ENCODE measurements at places on chromosomes 5 and 9. TPM values are rescaled to one million over a fixed set of nuclear protein-coding genes. Genes with fewer than 3 reads are reported as not detected.

The CDK5RAP2 gene
- total RNA-seq, result 48.7 TPM

- no peaks in the 10 kb centered on the region for H3K36me3 ChIP-seq
- H3K27me3 ChIP-seq, result no peaks in the 10 kb centered on the region
- DNase-seq, result no peak
- no peak overlapping the region for H3K27ac ChIP-seq
Observed at GRCh38 chr5:170584003-170584402, 80.2 kb downstream of the KCNIP1 start.

The CTXN3 gene
- not detected for total RNA-seq

The TXNDC8 gene
- total RNA-seq, result not detected

DNA sequence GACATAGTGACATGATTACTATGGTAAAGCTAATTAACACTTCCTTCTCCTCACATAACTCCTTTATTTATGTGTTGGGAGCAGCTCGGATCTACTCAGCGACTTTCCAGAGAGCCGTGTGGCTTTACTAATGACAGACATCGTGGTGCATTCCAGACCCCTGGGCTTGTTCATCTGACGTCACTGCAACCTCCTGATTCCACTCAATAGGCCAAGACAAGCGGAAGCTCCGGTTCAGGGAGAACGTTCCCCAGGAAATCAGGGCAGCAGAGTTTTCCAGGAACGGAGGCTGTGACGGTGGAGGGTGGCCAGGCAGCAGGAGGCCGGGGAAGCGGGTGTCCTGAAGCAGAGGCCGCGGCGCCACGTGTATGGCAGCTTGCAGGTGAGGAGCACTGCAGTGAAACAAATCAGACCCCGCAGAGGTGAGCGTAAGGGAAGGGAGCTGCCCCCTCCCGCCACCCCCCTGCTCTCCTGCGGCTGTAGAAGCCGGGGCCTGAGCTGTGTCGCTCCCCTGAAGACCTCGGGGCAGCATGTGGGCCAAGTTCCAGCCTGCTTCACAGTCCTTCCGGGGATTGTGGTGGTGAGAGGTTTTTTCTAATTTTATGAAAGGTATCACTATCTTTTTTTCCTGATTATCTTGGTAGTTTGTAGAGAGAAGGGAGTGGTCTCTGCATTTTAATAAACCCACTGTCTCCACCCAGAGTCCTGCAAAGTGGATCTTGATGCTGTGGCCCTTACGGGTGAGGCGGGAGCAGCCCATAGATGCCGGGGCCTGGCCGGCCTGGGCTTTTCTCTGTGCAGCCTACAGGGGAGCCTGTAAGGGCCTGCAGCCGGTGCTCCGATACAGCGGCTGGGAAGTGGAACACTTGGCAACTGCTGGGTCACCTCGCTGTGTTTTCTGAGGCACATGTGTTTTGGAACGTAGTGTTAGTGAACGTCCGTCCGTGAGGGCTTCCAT, 220.4 kb upstream of the IRX4 start:
- no peak overlapping the region for H3K27ac ChIP-seq
- H3K36me3 ChIP-seq, result no peaks in the 10 kb centered on the region
- H3K27me3 ChIP-seq, result no peaks in the 10 kb centered on the region
- no peak overlapping the region for H3K4me3 ChIP-seq

- peak overlapping the region; percentile 93 for H3K27ac ChIP-seq
- no peaks in the 10 kb centered on the region for H3K4me1 ChIP-seq
- H3K36me3 ChIP-seq, result no peaks in the 10 kb centered on the region
- DNase-seq, result peak; percentile 93
- no peaks in the 10 kb centered on the region for H3K27me3 ChIP-seq
- H3K4me3 ChIP-seq, result peak overlapping the region; percentile 33
Observed at GRCh38 chr9:35906923-35907699, 1.1 kb downstream of the HRCT1 start.

DNA sequence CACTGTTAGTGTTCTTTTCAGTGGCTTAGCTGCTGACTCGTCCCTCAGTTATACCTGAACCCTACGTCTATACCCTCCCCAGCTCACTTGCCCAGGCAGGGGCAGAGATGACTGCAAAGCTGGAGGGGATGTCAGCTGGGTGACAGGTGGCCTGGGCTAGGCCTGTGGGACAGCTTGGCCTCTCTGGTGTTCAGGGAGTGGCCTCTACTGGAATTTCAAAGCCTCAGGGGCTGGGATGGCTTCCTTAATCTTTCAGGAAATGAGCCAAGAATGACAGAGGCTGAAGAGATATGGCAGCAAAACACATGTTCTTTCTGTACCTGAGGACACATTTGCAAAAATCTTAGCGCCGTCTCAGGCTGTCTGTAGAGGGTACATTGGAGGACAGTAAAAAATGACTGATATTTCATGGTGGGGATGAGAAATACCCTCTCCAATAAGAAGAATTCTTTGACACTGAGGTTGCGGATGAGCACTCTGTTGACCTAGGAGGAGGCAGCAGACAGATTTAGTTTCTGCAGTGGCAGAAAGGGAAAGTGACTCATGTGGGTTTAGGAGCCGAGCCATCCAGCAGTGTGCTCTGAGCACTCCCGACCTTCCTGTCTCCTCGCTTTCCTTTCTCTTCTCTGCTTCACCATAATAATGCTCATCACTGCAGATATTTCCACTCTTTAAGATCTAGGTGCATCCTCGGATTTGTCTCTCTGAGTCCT, 54.4 kb downstream of the ENTREP1 start:
- H3K4me1 ChIP-seq, result peaks cover 26% of the 10 kb centered on the region
- peaks cover 6% of the 10 kb centered on the region for H3K36me3 ChIP-seq
- H3K27me3 ChIP-seq, result no peaks in the 10 kb centered on the region
- no peak for DNase-seq
- peak overlapping the region; percentile 49 for H3K27ac ChIP-seq

DNA sequence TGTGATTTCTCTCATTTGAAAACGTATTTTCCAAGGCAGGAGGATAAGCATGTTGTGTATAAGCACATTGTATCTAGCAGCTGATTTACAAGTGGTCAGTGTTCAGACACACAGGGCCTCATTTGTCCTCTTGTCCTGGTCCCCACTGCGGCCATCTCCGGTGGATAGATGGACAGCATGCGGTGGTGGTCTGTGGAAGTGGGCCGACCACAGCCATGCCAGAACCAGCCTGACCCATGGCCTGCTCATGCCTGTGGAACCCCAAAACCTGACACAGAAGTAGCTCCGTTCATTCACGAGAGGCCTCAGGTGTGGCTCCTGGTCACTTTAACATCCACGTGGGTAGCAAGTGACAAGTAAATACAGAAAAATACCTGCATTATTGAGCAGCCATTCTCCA, 14.6 kb downstream of the IRX2 start:
- H3K4me1 ChIP-seq, result peaks cover 22% of the 10 kb centered on the region
- H3K27me3 ChIP-seq, result peaks cover 27% of the 10 kb centered on the region
- no peak overlapping the region for H3K4me3 ChIP-seq

DNA sequence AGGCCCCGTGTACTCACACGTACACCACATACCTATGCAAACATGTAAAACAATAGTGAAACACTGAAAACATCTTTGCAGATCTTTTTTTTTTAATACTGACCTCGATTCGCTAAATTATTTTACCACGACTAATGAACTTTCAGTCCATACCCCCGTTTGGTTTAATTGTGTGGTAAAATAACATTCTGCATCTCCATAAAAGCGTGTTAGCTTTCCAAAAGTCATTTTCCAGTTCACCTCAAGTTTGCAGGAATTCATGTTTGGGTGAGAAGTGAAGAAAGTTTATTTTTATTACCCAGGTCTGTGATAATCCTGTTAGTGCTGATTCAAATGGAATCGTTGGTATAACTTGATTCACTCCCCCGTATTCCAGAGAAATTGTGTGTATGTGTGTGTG, 652 bp downstream of the ARSK start:
- H3K4me3 ChIP-seq, result peak overlapping the region; percentile 74
- peak overlapping the region; percentile 88 for H3K27ac ChIP-seq
- DNase-seq, result no peak
- H3K36me3 ChIP-seq, result no peaks in the 10 kb centered on the region
- no peaks in the 10 kb centered on the region for H3K27me3 ChIP-seq

DNA sequence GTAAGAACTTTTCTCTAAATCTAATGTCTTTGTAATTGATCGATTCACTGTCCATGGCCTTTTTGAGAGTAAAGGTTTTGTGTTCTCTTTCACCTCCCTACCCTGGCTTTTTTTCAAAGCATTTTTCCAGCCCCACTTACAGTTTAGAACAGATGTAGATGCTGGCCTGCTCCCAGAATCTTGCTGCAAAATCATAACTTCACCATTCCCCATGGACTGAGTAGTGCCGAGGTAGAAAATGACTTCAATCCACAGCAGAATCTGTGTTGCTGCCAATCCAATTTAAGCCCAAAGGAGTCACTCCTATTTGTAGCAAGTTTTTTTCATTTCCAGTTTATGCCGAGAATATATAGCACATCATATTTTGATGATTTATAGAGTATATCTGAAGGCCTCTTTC, 46.5 kb upstream of the CEMIP2 start:
- no peak overlapping the region for H3K27ac ChIP-seq
- no peak for DNase-seq
- no peaks in the 10 kb centered on the region for H3K36me3 ChIP-seq
- no peaks in the 10 kb centered on the region for H3K4me1 ChIP-seq

DNA sequence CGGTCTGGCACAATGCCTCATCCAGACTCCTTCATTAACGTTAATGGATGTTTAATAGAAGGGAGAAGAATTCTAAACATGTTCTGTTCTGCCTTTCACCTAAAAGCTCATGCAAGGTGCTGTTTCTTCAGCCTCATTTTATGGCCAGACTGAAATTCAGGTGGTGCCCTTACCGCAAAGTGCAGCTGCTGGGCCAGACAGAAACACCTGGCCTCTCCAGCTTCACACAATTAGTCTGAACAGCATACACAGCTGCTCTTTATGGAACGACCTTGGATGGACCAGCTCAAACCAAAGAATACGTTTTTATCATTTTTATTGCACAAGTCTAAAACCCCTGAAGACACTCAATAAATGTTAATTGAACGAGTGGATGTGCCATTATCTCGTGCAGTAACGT, 4.6 kb downstream of the SNCAIP start:
- no peak overlapping the region for H3K4me3 ChIP-seq
- no peaks in the 10 kb centered on the region for H3K27me3 ChIP-seq
- no peak overlapping the region for H3K27ac ChIP-seq
- no peaks in the 10 kb centered on the region for H3K36me3 ChIP-seq
- peaks cover 15% of the 10 kb centered on the region for H3K4me1 ChIP-seq
- no peak for DNase-seq

DNA sequence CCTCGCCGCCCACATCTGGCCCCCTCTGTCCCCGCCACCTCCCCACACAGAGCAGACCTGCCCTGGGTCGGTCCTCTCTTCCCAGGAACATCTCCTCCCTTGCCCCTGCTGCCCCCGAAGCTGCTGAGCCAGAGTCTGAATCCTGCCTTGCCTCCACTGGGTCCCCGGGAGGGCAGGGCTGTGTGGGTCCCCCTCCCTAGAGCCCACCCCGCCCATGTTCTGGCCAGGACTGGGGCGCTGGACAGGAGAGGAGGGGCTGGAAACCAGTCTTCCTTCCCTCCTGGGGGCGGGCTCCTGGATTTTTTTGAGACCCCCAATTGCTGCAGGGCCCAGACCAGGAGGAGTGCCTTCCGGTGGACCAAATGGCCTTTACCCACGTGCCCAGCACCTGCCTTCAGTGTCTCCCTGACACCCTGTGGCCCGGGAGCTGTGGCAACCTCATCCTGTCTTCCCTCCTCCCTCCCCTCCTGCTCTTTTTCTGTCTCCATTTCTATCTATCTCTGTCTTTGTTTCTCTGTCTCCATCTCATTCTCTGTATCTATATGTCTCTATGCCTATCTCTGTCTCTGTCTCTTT, 12.1 kb downstream of the MRPL36 start:
- no peaks in the 10 kb centered on the region for H3K36me3 ChIP-seq
- peaks cover 31% of the 10 kb centered on the region for H3K27me3 ChIP-seq
- H3K27ac ChIP-seq, result no peak overlapping the region
- H3K4me3 ChIP-seq, result no peak overlapping the region

The TOR4A gene
- 4.3 TPM for total RNA-seq

- H3K27ac ChIP-seq, result peak within 1 kb of the TSS; percentile 90
- DNase-seq, result peak; percentile 91
- H3K27me3 ChIP-seq, result no peaks in the 10 kb centered on the region
- no peaks in the 10 kb centered on the region for H3K36me3 ChIP-seq
Observed at GRCh38 chr5:151223447-151224264, at the start of gene CCDC69. Gene CCDC69 (minus strand): TSS chr5:151224092. CDS start chr5:151223970, 122 bp downstream.

- H3K36me3 ChIP-seq, result no peaks in the 10 kb centered on the region
- H3K4me3 ChIP-seq, result no peak overlapping the region
- no peaks in the 10 kb centered on the region for H3K27me3 ChIP-seq
- no peaks in the 10 kb centered on the region for H3K4me1 ChIP-seq
- H3K27ac ChIP-seq, result no peak overlapping the region
Observed at GRCh38 chr9:17280350-17281012, 145.6 kb downstream of the CNTLN start.

The HSD17B3 gene
- 1.4 TPM for total RNA-seq

DNA sequence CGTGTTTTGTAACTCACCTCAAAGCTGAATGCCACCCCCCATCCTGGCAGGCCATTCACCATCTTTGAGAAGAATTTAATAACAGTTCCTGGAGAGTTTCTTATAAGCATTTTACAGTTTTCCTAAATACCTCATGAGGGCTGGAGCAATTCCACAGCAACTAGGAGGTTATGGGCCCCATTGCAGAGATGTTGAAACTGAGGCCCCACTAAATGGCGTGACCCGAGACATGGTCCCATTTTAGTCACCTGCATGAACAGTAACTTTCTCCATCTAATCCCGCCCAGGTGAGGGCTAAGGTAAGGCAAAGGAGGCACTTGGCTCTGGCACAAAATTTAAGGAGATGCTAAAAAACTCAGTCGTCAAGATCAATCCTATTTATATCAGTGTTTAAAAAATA, 77.5 kb downstream of the PPARGC1B start:
- no peaks in the 10 kb centered on the region for H3K4me1 ChIP-seq
- no peaks in the 10 kb centered on the region for H3K27me3 ChIP-seq
- no peak overlapping the region for H3K4me3 ChIP-seq
- no peak for DNase-seq
- no peaks in the 10 kb centered on the region for H3K36me3 ChIP-seq

DNA sequence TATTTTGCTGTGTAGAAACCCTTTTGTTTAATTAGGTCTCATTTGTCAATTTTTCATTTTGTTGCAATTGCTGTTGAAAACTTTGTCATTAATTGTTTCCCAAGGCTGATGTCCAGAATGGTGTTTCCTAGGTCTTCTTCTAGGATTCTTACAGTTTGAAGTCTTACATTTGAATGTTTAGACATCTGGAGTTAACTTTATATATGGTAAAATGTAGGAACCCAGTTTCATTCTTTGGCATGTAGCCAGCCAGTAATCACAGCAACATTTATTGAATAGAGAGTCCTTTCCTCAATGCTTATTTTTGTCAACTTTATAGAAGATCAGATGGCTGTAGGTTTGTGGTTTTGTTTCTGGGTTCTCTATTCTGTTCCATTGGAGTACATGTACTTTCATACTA, 1290.8 kb upstream of the CDH9 start:
- no peaks in the 10 kb centered on the region for H3K4me1 ChIP-seq
- no peak overlapping the region for H3K27ac ChIP-seq
- DNase-seq, result no peak
- no peaks in the 10 kb centered on the region for H3K36me3 ChIP-seq
- H3K27me3 ChIP-seq, result no peaks in the 10 kb centered on the region

- H3K4me3 ChIP-seq, result no peak overlapping the region
- no peak for DNase-seq
- H3K27ac ChIP-seq, result no peak overlapping the region
- H3K36me3 ChIP-seq, result no peaks in the 10 kb centered on the region
- no peaks in the 10 kb centered on the region for H3K4me1 ChIP-seq
Observed at GRCh38 chr9:107650321-107650720, 160.8 kb upstream of the KLF4 start.

Measured in sigmoid colon (tissue), 7 donors.